ENCODE measurements at places on chromosomes 2 and 18.

- DNase-seq = no peak
Observed at GRCh38 chr2:44186810-44187209, 18.1 kb downstream of the PPM1B start.

DNA sequence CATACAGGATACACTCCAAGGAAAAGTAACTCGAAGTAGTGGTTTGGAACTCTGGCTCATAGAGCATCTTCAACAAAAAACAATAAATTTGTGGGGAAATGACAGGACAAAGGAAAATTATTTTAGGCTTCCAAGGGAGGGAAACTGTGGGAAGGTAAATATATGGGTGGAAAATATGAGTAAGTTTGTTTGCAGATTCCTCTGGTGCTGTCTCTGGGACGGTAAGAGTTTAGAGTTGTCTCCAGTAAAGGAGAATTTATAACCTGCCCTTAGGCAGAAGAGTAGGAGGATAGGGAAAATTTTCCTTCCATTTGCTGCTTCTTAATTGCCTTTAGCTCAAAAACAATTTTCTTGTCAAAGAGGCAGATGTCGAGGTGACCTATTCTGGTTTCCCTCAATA is 19.3 kb downstream of the HNMT start:
- DNase-seq = no peak

DNA sequence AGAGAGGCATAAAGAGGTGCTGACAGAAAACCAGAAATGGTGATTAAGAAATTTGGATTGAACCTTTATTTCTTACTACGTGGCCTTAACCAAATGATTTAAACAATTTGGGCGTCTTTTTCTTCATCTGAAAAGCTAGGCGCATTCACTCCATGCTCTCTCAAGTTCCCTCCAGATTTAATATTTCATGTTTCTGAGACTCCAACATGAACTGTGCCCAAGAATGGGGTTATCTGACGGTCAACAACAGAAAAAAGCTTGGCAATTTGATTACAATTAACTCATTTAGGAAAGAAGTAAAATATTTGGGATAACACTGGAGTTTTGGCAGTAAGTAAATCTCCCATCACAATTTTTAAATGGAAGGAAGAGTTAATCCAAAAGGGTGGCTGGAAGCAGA is 345.4 kb downstream of the ARHGAP15 start:
- DNase-seq = no peak

DNA sequence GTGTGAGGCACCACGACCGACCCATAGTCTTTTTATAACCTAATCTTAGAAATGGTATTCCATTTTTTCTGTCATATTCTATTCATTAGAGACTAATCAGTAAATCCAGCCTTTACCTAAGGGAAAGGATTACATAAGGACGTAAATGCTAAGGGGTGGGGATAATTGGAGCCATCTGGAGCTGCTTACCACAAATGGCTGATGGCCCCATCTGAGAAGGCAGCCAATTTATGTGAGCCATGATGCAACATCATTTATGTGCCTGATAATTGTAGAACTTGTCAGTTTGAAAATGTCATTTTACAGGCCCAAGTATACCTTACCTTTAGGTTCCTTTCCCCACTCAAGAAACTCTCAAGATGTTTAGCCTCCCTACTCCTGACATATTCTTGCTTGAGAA is 44.0 kb downstream of the ARHGEF33 start:
- no peak for DNase-seq

DNA sequence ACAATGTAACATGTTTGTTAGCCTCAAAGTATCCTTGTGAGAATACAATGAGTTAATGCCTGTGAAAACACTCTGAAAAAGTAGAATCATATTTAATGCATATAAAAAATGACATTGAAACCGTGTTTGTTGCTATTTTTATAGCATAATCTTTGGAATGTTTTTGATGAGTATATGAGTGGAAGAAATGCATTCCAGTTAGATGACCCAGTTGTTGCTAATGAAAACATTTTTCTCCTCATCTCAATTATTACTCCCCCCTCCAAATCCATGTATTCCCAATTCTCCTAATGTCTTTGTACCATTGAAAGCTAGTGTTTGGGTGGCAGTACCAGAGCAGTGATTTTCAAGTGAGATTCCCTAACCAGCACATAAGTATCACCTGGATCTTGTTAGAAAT is 67.1 kb upstream of the DSEL start:
- DNase-seq = no peak

DNA sequence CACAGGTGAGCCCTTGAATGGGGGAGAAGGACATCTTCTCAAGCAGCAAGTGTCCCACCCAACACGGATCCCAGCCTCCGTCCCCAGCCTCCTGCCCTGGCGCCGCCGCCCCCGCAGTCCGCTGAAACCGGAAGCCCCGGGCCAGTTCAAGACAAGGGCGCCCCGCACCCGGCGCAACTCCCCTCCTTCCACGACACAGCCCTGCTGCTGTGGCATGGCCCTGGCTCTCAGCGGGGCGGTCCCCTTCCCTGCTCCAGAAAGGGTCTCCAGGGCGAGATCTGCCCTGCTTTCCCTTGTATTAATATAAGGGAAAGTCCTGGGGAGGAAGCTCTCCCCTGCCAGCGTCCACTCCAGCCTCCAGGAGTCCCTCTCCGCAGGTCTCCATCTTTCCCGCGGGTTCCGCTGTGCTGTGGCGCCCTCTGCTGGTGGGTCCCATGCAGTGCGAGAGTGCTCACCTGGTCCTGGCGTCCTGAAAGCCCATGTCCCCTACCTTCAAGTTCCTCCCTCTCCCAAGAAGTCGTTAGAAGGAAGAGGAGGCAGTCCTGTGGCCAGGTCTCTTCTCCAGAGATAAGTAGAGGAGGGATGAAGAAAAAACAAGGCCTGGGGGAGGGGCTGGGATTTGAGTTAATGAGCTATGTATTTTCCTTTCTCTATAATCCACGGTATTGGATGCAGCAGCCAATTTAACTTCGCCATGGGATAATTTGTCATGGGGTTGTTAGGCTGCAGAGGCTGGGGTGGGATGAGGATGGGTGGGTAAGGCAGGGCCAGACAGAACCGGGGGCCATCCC is 176.0 kb downstream of the SMAD2 start:
- DNase-seq = peak; percentile 76

DNA sequence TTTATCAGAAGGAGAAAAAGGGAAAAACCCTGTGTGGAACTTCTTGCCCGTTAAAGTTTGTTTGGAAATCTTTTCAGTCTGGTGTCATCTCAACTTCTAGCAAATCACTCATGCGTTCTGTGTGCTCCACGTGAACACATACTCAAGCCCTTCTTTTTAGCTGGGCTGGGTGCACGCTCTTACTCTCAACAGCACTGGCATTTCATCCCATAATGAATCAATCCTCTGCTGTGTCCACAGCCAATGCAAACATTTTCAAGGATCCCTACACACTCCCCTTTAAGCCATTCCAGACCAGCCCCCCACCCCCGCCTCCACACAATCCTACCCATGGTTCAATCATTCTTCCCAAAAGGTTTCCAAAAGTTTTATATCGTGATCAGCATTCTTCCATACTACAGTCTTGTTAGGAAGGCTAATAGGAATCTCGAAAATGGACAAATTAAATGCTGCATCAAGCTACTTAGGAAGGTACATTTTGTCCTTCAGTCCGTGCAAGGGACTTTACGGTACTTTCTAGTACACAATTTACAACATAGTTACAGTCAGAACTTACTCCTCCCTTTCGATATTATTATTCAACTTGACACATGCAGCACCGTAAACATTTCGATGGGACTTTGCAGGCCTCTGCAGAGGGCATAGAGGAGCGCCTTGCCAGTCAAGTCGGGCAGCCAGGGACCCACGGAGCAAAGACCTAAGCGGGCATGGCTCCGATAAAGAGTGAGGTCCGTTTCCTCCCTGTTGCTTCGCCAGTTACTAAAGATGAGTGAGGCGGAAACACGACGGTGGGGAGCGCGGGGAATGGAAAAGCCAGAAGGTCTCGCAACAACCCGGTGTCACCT is 1.4 kb downstream of the PTGR3 start:
- no peak for DNase-seq

DNA sequence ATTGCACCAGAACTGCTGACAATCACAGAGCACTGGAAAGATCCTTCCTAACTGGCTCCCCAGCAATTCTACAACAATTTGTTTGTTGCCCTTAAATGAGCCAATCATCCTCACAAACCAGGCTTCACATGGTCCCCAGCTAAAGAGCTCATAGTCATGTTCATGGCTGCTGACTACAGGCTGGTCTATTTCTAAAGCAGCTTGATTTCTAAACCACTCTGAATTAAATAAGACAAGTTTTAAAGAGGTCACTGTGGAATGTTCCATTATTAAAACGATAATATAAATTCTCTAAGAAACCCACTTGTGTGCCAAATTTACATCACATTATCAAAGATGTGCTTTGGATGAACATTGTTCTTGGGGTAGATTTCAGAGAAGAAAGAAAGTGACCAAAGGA is 110.7 kb downstream of the COPS8 start:
- DNase-seq = no peak

DNA sequence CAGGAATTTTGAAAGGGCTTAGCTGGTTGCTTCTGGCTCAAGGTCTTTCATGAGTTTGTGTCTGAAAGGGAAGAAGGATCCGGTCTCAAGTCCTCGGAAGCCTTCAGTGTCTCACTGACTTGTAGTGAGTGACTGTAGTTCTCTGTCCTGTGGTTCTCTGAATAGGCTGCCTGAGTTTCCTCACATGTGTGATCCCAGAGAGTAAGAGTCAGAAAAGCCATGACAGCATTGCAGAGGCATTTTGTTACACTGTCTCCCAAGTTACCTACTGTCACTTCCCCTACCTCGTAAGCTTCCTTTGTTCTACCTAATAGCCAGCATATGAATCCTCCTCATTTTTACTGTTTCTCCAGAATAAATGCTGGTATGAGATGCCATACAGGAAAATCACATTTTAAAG is 709.1 kb upstream of the CHAC2 start:
- DNase-seq = no peak

DNA sequence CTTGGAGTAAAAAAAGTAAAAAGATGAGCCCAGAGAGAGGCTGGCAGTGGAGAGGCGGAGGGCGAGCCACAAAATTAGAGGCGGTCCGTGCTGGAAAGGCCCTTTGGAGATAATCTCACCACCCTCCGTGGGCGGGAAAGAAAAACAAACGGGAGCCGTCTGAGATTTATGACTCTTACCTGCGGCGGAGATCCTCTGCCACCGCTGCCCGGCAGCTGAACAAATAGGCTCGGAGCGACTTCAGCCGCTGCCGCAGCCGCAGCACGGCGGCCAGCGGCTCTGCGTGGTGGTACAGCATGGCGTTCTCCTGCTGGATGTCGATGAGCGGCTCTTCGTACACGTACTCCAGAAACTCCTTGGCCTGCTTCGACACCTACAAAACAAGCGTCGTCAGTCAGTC is 94.6 kb downstream of the PLEKHM3 start:
- peak; percentile 85 for DNase-seq

GRCh38 chr2:102184018-102184417 is 2.8 kb upstream of the IL1RL2 start:
- no peak for DNase-seq

- DNase-seq = no peak
Observed at GRCh38 chr2:69563021-69563420, 80.5 kb downstream of the AAK1 start.

DNA sequence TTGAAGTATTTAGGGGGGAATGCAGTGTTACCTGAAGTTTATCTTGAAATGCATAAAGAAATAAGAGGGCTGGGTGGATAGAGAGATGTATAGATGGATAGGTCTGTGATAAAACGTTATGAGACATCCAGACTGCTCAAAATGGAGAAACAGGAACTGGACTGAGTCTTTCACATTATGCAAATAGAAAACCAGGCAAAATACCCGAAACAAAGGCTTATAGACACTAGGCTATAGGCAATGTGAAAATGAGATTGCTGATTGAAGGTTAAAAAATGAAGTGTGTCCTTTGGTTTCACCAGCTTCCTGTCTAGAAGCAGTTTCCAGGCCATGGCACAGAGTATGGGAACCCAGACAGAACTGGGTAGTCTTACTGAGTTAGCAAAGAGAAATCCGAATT is 24.9 kb upstream of the SLC3A1 start:
- no peak for DNase-seq

DNA sequence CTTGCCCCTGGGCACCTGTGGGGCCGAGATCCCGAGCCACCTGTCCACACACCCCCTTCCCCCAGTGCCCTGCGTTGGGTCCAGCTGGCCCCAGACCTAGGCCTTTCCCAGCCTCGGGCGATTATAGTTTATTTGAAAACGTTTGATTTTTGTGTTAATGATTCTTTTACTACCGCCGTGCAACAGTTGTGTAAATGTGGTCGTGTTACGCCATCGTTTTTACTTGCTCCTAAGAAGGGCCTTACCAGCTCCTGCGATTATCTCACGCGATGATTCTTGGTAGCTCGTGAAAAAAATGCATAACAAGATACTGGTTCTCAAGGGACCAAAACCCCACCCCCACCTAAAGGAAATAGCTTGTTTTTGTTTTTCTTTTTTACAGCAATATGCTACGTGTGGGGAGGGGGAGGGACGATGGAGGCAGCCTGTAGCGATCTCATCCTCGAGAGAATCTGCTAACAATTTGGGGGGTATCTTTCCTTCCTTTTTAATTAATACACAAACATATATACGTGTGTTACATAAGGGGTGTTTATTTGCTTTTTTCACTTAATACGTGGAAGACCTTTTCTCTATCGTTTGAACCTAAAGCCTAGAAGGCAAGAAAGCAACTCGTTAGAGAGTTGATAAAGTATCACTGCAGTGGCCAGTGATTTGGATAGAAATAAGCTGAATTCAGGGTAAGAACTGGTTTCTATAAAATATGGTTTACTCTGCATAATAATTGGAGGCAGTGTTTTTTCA is 1.0 kb downstream of the ZDBF2 start:
- no peak for DNase-seq

DNA sequence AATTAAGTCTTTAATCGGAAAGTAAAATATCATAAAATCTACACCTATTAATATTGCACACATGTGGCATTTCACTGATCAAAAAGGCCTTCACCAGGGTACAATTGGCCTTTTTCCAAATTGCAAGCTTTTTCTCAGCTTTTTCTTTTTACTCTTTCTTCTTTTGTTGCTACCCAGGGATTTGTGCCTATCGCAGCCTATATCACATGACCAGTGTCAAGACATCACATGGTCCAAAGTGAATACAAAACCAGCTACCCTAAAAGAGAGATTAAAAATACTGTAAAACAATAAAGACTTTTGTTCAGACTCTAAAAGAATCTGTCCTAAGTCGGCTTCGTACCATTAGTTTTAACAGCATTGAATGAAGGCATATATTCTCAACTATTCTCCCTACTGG is 15.0 kb upstream of the OTX1 start:
- DNase-seq = no peak

- no peak for DNase-seq
Observed at GRCh38 chr2:71581026-71581425, 127.7 kb downstream of the DYSF start.
